ENCODE measurements at places on chromosomes 2 and 18.

DNA sequence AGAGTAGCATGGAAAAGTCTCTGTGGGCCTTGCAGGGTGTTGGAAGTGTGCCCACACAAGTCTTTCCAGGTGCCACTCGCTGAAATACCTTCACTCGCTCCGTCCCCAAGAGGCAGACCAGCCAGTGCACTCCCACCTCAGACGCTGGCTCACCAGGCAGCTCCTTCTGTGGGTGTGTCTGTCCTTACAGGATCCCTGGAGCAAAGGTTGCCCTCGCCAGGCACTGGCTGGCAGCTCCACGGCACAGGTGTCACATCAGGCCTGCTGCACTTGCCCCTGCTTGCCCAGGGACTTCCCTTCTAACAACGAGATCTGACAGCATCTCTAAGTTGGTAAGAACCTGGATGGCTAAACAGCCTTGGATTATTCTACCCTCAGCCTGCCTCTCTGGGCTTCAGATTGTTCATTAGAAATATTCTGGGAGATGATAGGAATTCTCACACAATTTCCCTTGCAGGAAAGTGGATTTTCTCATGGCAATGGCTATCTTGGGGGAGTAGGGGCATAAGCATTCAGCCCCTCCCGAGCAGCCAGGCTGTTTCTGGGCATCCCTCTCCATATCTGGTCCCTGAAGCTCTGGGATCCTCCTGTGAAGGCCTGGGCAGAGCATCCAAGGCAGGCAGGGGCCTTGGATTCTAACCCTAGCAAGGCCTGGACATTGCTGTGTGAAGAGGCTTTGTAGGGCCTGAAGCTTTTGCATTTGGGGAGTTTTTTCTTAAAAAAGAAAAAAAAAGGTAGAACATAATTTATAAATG lies 262.1 kb downstream of the MYCN start:
- DNase-seq = no peak

DNA sequence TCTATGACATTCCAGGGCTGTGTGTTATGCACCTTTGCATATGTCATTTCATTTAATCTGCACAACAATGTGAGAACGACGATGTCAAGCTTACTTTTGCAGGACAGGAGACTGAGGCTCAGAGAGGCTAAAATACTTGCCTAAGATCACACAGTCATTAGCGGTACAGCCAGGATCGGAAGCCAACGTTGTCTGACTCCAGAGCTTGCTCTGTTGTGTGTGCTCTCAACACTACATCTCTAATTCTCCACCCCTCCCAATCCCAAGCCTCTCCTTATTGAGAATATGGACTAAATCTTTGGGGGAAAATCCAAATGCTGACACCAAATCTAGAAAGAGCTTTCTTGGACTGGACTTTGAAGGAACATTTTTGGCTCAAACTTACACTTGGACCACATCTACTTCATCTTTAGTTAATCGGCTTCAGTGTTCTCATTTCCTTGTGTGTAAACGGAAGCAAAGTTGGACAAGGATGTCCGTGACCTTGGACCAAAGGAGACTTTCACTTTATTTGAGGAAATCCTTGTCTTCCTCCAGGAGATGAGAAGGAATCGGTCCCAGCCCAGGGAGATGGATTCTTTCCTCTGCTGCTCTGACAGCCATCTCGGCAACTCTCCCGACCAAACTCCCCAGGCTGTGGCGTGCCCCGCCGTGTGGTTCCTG lies 242.4 kb downstream of the LPIN1 start:
- DNase-seq = no peak

GRCh38 chr2:188819792-188820191 lies 154.4 kb upstream of the COL3A1 start:
- no peak for DNase-seq

DNA sequence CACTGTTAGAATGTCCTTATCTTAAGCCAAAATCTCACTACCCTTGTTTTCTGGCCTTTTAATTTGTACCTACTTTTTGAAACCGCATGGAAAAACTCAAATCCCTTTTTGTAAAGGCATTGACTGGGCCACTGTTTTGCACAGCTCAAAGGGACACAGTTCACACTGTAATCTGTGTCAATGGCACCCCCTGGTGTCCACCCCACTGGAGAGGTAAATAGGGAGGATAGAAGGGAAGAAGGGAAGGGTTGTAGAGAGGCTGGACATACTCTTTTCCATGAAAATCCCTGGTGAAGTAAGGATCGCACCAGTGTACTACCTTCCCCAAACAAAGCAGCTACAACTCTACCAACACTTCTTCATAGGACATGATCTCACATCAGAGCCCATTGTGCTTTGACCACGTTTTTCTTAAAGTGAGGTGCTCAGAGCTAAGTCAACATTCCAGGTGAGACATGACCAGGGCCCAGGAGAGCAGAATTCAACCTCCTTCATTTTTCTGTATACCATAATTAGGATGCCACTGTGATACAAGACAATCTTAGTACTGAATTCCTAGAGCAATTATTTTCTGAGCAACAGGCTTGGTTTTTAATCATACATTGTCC lies 92.4 kb upstream of the RMDN2 start:
- DNase-seq = peak; percentile 39

DNA sequence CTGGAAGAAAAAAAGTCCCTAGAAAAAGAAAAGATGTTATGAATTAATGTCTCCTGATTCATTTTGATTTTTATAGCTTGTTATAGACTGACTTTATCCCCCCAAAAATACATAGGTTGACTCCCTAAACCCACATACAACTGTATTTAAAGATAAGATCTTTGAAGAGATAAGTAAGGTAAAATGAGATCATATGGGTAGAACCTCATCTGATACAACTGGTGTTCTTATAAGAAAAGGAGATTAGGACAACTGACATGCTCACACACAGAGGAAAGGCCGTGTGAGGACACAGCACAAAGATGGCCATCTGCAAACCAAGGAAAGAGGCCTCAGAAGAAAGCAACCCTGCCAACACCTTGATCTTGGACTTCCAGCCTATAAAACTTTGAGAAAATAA lies 117.5 kb downstream of the CD226 start:
- DNase-seq = no peak

DNA sequence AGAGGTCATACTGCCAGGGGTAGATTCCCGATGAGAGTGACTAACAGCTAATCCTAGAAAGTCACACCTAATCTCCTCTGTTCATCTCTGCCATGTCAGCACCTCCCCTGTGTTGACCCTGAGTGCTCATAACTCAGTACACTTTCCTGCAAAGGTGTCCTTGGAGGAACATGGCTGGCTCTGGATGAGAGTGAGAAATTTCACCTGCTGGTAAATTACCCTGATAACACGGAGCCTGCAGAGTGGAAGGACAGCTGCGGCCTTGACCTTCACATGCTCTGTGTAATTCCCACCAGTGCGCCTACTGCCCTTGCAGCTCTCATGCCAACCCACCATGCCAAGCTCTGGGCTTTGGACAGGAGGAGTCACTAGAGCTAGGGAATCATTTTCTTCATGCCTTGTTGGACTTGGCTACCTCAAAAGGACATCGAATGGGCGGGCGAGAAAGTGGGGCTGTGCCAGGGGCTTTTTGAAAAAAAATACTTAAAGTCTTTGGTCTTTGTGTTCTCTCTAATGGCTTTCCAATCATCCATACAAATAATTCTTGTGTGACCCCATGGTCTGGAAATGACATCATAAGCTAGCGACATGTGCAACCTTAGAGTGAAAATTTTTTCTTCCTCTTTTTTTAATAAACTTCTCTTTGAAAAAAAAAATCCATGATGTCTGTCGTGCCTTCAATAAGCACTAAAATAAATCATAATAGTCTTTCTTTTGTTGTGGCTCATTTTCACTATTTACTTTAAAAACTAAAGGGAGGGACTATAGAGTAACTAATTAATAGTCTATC lies 319.9 kb downstream of the MYCN start:
- DNase-seq = no peak

GRCh38 chr2:75424936-75425619 lies 135.7 kb downstream of the EVA1A start:
- DNase-seq = no peak

- no peak for DNase-seq
Measured at GRCh38 chr18:48813833-48814489, 136.8 kb downstream of the SMAD7 start.

DNA sequence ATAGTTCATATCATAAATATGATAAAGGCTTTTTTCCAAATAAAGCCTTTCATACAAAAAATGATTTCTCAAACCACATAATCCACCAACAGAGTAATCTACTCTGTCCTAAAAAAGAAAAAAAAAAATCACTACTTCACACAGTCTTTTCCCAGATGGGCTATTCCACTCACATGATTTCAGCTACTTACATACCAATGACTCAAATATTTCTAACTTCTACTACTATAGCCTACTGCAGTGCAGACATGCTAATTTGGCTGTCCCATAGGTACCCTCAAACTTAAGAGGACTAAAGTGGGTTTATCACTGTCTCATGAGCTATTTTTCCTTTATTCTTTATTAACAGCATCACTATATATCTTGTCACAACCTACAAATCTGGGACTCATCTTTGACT lies 57.4 kb downstream of the SLC66A3 start:
- no peak for DNase-seq

DNA sequence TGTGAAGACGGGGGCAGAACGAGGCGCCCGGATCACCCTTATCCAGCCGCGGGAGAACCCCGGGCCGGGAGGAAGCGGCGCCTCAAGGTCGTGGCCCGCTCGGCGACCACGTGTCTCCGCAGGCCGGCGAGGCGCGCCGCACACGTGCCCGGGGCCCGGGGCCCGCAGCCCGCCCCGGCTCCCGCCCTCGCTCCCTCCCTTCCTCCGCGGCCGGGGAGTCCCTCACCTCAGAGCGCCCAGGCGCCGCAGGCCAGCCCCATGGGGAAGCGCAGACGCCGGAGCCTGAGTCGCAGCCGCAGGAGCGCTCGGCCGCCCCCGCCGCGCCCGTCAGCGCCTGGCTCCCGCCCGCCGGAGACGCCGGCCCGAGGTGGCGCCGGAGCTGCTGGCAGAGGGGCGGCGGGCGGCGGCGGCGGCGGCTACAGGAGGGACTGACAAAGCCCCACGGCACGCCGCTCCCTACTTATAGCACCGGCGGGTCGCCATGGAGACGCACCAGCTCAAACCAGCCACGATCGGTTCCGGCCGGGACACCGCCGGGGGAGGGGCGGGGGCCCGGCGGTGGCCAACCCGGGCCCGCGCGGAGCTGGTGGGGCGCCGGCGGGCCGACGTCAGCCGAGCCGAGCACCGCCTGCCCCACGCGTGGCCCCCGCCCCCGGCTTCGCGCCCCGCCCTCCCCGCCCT lies at the start of gene ODC1:
TSS of gene ODC1 (minus strand) at position 433 of the 681 bp plus-strand sequence. CDS start 3,295 bp downstream, outside the sequence.
- DNase-seq = peak; percentile 98

DNA sequence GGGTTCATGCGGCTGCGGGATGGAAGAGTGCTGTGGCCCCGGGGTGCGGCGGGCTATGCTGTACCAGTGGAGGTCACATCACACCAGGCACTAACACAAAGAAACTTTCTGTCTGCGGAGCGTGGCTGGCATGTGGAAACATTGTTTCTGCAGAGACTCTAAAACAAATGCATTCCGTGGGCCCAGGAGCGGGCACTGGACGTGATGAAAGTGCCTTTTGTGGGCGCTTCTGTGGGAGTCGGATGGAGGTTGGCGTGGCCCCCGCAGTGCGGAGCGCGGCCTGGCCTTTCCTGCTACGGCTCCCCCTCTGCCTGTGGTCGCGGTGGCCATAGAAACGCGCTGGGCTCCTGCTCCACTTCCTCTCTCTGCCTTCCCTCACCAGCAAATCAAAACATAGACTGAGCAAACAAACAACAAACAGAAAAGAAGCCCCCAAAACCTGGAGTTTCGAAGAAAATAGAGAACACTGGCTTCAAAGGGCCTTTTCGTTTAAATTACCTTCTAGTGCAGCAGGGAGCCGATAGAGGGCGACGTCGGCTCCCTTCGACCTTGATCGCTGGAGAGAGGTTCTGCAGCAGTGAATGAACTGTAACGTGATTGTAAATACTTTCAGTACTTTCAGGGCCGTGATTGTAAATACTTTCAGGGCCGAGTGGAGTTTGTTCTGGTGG lies 51.4 kb downstream of the KIF5C start:
- DNase-seq = no peak

- no peak for DNase-seq
Measured at GRCh38 chr2:150572961-150573395, 85.5 kb upstream of the RND3 start.

DNA sequence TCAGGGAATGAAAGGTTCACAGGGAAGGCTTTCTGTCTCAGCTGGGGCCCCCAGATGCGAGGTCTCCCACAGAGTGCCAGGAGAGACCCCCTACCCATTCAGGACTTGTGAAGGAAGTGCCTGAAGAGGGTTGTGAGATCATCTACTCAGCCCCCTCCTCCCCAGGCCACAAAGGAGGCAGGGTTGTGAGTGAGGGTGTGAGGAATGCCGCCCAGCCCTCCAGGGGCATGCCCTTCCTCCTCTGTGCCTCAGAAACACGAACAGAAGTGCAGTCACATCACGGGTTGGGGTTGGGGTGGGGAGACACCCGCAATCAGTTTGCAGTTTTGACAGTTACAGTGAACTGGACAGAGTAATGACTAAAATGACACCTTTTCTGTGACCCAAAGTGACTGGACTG lies 5.0 kb downstream of the MAL start:
- no peak for DNase-seq

- no peak for DNase-seq
Measured at GRCh38 chr2:39133215-39133851, 12.5 kb upstream of the SOS1 start.

- DNase-seq = no peak
Measured at GRCh38 chr2:24418166-24418841, 58.0 kb upstream of the ITSN2 start.

GRCh38 chr2:233822781-233823730 lies 31.3 kb downstream of the HJURP start:
- no peak for DNase-seq

DNA sequence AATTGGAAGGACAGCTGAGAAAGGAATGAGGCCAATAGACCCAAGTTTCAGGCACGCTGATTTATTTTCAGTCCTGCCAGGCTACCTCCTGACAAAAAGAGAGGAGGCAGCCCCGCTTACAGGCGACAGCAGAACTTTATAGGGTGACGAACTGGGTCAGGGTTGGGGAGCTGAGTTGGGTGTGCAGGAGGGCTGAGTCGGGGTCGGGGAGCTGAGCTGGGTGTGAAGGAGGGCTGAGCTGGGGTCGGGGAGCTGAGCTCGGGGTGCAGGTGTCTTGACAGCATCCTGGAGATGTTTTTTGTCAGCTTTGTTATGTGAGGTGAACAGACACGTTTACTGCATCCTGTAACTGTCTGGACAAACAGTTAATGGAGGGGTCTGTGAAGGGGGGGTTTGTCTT lies 342.2 kb downstream of the ADCYAP1 start:
- DNase-seq = no peak

GRCh38 chr2:158973116-158973956 lies 4.9 kb downstream of the TANC1 start:
- no peak for DNase-seq

All from stimulated activated CD8-positive, alpha-beta memory T cell treated with anti-CD3 and anti-CD28 coated beads, Interleukin-15, amount 100 ng/mL, for 24 hours (primary cell).